ENCODE measurements at places on chromosomes 1 and 21.

DNA sequence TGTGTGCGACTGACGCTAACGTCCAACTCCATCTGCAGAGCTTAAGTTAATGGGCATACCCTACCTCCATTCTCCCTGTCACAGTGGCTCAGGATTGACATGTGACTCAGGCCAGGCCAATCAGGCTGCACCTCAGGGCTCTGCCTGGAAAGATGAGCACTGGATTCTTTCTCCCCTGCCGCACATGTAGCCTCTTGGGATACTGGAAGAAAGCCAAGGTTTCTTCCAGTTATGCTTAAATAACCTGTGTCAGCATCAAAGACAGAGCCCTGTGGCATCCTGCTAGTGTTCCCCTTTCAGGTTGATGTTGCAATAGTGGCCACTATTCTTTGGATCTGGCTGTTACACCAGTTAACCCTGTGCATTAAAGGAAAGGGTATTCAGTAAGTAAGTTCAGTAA is 55.0 kb upstream of the SYT6 start:
- DNase-seq, result no peak

DNA sequence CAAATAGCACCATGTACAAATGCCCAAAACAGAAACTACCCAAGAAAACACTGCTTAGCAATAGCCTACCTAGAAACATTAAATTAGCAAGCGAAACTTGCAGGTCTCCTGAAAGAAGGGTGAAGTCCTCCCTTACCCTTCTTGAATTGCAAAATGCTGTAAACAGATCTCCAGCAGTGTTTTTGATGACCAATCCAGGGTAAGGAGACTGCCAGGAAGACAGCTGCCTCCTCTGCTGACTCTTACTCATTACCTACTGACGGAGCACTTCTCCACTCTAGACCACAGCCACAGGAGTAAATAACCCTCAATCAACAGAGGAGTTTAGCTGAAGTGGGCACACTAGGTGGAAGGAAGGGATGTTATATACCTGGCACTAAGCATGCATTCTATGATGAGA is 32.2 kb upstream of the GADD45A start:
- no peak for DNase-seq

DNA sequence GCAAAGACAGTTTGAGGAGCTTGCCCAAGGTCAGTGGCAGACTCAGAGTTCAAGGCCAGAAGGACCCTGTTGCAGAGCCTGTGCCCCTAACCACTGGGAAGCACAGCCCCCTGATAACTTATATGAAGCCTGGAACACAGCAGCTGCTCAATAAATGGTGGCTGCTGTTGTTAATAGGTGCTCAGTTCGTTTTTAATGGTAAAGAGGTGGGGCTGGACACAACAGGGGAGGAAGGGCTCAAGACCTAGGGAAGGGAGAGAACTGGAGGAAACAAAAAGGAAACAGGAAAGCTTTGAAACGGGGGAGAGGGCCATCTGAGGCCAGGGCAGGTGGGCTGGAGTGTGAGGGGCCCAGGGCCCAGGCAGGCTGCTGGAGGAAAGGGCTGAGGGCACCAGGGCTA is 125.4 kb downstream of the LACTBL1 start:
- DNase-seq, result no peak

DNA sequence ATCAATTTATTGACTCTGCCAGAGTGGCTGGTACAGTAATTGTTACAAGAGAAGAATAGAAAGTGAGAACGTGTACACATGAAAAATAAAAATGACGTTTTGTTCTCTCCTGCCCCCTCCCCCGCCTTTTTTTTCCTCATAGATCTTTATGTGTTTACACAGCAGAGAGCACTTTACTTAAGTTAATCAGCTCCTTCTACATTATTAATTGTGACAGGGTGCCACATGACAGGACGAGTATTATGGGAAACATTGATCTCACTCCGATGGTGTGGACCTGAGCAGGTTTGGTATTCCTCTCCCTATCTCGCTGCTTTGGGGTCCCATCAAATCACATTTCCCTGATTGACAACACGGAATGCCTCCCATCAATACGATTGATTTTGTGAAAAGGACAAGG is 285.7 kb downstream of the TM2D1 start:
- no peak for DNase-seq

DNA sequence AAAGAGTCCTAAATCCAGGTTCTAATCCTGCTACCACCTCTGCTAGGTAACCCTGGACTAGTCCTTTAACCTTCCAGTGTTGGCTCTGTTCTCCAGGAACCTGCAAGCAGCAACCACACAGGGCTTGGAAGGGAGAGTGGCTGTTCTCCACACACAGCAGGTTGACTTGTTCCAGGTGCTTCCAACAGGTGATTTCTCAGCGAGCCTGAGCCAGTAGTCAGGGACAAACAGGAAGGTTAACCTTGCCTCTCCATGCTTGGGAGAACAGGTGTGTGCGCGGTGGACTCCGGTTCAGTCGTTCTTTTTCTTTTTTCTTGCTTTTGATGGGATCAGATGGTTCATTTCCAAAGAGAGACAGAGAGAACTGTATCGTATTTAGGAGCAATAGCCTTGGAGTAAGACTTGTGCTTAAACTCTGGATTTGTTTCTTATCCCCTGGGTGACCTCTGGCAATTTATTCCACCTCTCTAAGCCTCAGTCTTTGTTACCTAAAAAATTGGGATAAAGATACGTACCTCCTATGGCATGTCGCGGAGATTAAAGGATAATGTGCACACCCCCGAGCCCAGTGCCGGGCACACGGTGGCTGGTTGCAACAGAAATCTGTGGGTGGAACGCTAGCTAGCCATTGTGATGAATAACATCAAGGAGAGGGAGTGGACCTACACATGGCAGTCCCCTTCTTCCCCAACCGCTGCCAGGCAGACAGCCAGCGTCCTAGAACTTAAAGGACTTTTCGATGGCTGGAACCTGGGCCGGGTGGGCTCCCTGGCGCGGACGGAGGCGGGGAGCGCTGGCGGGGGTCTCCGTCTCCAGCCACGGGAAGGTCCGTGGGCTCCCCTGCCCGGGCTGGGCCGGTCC is 583 bp upstream of the CACHD1 start:
- DNase-seq, result no peak

GRCh38 chr1:199742547-199742946 is 285.0 kb upstream of the NR5A2 start:
- DNase-seq, result no peak

DNA sequence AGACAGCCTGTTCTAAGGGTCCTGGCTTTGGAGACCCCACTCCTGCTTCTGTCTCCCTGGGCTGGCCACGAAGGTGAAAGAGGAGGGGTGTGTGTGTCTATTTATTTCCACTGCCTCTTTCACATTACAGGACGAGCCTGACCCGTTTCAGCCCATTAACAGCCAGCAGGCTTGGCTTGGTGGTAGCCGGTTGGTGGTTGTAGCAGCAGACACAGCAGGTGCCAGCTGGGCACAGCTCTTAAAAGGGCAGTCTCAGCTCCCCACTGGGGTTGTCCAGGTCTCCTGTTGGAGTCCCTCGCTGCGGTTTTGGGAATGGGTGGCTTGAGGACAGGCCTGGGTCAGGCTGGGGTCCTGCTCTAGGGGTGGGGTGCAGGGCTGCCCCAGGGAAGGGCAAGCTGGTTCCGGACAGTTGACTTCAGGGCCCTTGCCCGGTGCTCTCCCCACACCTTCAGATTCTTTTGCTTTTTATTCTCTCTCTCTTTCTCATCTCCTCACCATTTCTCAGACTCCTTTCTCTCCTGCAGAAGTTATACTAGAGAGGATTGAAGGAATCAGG is 84.6 kb downstream of the ACTL8 start:
- no peak for DNase-seq

- DNase-seq, result no peak
Measured at GRCh38 chr1:170064821-170065220, 9.7 kb downstream of the KIFAP3 start.

Measured in HEK293T (cell line).